ENCODE measurements at places on chromosomes 1 and 21.

DNA sequence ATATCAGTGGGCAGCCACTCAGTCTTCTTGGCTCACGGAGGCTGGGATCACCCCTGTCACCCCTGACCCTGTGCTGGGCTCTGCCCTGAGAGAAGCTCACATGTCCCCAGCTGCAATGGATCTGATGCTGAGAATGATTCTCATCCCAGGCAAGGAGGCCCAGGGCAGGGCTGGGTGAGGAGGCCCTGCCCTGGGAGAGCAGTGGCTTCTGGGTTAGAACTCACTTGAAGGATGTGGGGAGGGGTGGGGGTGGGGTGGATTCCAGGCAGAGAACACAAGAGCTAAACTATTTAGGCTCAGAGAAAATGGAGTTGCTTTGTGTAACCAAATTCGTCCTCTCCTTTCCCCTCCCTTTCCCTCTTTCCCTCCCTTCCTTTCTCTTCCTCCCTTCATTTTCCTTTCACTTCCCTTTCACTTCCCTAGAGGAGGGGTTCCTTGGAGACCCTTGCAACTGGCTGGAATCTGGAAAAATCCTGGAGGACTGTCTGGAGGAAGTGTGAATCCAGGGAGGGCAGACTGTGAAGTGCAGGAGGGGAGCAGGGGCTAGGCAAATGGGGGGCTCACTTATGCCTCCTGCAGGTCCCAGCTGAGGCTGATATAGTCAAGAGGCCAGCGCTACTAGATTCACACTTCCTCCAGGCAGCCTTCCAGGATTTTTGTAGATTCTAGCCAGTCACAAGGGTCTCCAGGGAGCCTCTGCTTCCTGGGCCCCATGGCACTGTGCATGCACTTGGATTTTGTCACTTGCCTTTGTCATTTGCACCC lies 47.0 kb downstream of the IGSF21 start:
- DNase-seq: no peak

DNA sequence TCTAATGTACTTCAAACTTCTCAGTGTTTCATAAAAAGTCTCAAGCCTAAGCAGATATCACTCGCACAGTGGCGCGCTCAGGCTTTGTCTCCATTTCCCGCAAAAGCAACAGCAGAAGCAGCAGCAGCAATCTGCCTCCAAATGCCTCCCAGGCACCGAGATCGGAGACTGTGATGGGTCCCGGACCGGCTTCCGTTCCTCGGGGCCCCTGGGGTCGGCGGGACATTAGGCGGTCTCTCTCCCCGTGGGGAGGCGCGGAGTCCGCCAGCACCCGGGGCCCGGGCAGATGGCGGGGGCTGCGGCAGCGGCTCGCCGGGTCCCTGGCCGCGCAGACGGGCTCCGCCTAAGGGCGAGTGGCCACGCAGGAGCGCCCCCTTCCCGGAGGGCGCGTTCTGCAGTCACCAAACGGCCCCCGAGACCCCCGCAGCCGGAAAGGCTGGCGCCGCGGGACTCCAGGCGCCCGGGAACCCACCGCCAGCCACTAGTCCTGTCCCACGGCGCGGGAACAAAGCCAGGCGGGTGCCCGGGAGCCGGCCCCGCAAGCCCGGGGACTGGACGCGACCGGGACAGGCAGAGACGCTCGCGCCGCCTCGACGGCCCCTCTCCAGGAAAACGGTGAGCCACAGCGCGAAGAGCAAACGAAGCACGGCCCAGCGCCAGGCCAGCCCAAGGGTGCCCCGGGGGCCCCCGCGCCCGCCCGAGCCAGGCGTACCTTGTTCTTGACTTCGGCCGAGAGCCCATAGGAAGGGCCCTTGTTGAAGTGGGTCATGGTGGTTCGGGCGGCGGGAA lies 590 bp downstream of the CNN3 start:
- no peak for DNase-seq

- no peak for DNase-seq
Measured at GRCh38 chr1:229364207-229365065, 21.6 kb upstream of the CCSAP start.

GRCh38 chr1:233614173-233614742 lies 352 bp downstream of the KCNK1 start:
- DNase-seq: no peak

GRCh38 chr1:16321176-16321867 lies 31.0 kb downstream of the FBXO42 start:
- DNase-seq: no peak

- no peak for DNase-seq
Measured at GRCh38 chr1:40911105-40911504, 48.9 kb upstream of the CITED4 start.

GRCh38 chr1:125086611-125087010 lies 3901.8 kb downstream of the SRGAP2C start:
- DNase-seq: no peak

DNA sequence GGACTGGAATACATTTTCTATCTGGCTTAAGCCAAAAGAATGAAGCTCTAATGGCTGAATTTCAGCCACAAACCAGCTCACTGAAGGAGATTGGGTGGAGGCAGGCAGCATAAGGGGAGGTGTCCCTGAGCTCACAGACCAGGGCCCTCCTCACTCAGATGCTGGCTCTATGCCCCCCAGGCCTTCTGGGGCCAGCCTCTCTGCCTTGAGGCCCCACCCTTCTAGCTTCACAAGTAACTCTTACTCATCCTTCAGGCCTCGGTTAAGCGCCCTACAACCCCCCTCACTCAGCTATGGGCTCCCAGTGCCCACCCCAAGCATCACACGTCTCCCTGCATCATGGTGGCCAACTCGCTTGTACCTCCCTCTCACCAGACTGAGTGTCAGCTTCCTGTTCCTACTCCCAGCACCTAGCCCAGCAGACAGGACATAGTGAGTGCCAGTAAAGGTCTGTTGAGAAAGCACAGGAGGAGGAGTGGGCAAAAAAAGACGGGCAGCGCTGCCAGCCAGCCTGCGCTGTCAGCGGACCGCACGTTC lies 40.8 kb upstream of the GPR157 start:
- DNase-seq: no peak

DNA sequence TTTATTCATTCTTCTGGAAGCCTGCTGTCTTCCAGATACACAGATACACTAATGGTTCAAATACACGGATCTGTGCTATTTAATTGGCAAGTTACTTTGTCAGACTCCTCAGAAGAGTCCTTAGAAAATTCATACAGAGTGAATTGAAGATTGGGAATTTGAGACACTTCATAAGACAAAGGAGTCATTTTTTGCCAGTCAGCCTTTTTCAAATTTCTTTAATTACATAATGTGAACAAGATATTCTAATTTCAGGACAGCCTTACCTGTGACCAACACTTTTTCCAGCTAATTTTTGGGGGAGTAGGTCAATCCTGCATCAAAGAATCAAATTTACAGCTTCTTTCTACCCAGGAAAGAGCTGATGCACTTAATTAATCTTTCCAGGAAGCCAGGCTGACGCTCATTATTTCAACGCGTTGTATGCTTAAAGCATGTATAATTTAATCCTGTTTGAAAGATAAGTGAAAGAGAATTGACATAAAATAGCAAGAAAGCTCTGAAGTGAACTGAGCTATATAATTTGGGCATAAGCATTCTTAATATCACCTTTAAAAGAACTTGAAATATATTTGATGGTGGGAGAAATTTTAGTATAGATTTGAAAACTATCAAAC lies 12.8 kb upstream of the NRIP1 start:
- DNase-seq: no peak

DNA sequence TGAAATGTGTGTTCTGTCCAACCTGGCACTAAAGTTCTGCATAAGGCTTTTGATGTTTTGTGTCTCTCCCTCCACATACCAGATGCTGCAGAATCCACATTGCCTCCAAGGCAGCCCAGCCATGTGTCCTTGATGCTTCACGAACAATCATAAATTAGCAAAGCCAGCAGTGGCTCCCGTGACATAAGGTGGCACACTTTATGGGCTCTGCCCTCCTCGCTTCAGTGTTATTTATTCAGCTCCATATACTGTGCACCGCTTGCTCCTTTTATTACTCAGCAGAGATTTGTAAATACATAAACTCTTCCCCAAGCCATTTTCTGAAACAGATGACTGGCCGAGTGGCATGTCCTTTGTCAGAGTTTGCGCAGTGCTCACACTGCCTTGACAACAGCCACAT lies 112.8 kb upstream of the SLC35F3 start:
- DNase-seq: no peak

Measured in CD4-positive, alpha-beta T cell treated with Interleukin-2 at 100 ng/mL for 4 hours (primary cell).